CD4-positive, alpha-beta T cell treated with Interleukin-17A for 4 hours (primary cell): ENCODE measurements at places on chromosomes 3 and 15.

- DNase-seq = no peak
Measured at GRCh38 chr3:74027121-74027520, 402.4 kb upstream of the PDZRN3 start.

DNA sequence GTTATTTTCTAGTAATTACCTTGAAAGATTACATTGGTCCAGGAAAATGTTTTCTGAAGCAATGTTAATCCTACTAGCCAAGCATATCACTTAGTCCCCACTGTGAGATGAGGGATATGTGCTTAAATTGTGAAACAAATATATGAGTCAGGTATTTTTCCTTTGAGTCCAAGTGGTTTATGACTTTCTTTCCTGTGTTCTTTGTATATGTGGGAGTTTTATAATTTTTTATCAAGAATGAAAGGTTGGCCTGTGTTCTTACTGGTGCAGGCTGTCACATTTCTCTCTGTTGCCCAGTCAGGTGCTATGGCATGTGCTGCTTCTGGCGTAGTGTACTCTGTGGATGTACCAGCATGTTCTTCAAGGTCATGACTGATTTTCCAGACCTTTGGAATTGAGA lies 147.4 kb downstream of the CMSS1 start:
- no peak for DNase-seq

GRCh38 chr3:125054449-125055329 lies 1.1 kb downstream of the HEG1 start:
- DNase-seq = peak; percentile 31

DNA sequence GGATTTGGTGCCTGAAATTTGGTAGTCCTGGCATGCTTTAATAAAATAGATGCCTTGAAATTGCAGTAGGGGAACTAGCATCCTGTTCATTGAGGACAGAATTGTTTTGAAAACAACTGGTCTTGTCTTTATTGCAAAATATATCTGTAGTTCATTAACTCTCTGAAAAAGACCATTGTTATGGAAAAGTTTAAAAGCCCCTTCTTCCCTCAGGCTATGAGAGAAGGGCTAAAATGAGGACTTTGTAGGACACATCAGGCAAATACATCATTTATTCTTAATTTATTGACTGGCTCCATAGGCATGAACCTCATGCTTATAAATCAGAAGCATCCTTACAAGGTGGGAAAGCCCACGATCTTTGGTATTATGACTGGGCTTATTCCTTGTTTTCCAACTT lies 221.0 kb upstream of the CBLB start:
- no peak for DNase-seq

GRCh38 chr3:53038679-53039375 lies 7.0 kb downstream of the SFMBT1 start:
- DNase-seq = no peak

GRCh38 chr3:9957214-9957613 lies 5.0 kb upstream of the PRRT3 start:
- DNase-seq = no peak

DNA sequence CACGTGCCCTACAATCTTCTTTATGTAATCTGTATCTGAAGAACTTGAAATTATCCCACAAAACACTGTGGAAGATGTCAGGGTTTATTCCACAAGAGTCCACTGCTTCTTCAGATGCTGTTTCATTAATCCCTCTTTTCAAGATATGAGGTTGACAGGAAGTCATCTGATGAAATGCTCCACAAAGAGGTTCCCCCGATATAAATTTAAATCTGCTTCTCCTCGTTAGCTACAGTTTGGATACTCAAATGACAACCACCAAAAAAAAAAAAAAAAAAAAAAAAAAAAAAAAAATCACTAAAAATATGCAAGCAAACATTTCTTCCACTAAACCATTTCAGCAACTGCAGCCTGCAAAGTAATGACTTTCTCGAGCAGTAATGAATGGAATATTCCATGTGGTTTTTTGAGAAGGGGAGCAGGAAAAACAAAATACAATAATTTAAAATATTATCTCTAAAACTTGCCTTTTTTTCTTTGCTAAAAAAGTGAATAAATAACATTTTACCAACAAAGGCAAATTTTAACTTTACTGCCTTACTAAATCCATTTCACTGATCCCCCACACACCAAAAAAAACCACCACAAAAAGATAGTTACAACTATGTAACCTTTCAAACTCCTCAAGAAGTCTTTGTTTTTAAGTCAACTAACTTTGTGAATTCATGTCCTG lies 37.8 kb downstream of the DLG1 start:
- no peak for DNase-seq

GRCh38 chr3:50484722-50485121 lies 18.7 kb downstream of the CACNA2D2 start:
- DNase-seq = no peak

DNA sequence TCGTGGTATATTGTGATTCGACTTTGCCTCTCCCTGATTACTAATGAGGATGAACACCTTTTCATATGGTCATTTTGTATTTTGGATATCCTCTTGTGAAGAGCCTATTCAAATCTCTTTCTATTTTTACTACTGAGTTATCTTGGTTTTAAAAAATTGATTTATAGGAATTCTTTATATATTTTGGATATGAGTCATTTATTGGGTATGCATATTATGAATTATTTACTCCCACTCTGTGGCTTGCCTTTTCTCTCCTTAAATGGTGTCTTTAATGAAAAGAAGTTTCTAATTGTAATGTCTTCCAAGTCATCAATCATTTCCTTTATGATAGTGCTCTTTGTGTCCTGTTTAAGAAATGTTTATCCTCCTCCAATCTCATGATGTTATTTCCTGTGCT lies 191.5 kb upstream of the DPH6 start:
- no peak for DNase-seq
